ENCODE measurements at places on chromosomes 12 and 14.

DNA sequence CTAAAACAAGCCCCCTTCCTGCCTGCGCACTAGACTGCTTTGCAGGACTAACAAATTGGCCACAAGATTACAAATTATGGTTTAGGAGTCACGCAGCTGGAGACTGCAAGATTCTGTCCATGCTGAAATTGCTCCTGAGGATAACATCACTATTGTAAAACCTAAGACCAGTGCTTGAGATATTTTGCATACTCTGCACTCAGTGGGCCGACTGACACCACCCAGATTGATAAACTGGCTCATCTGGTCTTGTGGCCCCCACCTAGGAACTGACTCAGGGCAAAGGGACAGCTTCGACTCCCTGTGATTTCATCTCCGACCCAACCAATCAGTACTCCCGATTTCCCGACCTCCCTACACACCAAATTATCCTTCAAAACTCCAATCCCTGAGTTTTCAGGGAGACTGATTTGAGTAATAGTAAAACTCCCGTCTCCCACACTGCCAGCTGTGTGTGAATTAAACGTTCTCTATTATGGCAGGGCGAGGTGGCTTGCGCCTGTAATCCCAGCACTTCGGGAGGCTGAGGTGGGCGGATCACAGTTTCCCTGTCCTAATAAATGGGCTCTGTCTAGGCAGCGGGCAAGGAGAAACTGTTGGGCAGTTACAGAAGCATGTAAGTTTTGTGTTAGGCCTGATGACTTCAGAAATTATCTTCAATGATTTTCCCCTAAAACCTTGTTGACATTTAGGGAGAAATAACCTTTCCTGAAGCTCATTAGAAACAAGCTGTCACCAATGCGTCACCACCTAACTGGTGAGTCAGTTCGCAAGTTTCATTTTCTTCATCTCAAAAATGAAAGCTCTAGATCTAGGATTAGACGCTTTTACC lies 5.3 kb upstream of the UBC start:
- DNase-seq, result no peak

GRCh38 chr12:102406033-102406584 lies 74.3 kb downstream of the IGF1 start:
- DNase-seq, result no peak

DNA sequence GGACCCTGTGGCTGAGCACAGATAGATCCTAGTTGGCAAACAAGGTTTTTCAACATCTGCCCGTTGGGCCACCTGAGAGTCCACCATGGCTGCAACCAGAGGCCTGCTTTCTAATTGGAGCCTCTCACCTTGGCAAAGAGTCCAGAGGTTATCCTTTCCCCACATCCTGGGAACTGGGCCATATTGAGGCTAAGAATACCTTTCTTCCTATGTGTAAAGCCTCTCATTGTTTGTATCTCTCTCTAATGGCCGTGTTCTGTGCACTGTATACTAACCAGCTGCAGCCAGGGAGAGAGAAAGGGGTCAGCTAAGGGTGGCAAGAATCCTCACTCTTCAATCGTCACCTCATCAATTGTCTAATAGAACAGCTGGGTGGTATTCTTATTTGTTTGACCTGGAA lies 79.1 kb upstream of the ST8SIA1 start:
- DNase-seq, result no peak

DNA sequence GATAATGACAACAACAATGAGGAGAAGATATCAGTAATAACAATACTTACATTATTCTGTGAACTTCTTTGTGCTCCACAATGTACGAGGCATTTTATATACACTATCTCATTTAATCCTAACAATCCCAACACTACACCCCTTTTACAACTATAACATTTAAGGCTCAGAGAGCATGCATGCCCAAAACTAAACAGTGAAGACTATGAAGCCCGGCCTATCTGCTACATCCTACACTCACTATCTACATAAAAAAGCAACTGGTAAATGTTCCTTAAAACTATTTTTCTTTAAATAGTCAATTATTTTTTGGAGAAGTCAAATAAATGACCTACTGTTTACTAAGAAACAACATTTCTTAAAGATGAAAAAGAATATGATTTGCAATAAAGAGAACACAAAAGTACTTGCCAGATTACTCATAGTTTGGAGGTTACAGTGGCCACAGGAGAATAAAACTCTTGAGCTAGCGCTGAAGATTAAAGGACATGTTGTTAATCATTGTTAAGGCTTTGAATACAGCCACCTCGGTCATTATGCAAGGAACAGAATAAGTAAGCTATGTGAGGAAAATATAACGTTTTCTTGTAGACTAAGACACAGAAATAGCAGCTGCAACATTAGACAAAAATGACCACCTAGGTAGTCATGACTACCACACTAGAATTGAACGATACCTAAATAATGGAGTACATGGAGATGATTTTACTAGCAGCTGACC lies 56.7 kb downstream of the EPS8 start:
- DNase-seq, result no peak

- DNase-seq, result no peak
These were observed 3.4 kb downstream of the PTHLH start for GRCh38 chr12:27968972-27969623.

- DNase-seq, result no peak
These were observed 819.2 kb downstream of the FSCB start for GRCh38 chr14:43687921-43688320.

DNA sequence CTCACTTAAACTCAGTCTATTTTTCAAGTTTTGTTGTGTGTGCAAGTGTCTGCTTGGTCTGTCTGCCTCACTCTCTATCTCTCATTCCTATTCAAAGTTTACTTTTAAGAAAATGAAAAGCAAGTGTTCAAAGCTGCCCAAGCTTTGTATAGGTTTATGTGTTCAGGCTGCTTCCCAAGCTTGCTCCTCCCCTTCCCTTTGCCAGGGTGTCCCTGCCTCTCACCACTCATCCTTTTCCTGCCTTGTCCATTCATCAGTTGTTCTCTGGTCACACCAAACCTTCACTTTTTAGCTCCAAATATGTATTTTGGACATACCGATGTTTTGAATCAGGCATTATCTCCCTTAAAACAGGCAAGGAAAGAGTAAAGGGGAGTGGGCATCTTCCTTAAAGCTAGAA lies 41.3 kb downstream of the STK38L start:
- no peak for DNase-seq

DNA sequence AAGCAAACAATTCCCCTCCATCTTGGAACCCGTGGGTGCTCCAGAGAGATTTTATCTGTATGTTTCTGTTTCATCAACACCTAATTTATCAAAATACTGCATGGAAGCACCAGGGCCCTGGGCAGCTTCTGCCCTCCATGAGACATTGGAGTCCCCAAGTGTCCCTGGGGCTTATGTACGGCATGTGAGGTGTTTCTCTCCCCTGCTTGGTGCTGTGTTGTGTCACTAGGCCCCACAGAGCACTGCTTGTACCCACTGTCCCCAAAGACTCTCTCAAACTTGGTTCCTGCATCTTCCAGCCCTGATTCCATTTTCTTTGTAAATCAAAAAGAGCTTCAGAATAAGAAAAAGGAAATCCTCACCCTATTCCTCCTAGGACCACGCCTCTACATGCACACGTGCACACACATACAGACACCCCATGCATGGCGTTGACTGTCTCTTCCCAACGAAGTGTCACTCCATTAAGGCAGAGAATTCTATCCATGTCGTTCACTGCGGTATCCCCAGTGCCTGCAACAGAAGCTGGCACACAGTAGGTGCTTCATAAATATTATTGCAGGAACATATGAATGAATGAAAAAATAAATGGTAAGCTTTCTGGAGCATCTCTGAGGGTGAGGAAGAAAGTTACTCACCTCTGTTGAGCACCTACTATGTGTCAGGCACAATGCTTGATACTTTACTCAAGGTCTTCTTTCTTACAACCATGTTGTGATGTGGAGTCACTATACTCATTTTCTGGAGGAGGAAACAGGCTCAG lies 191.6 kb downstream of the DICER1 start:
- DNase-seq, result no peak

DNA sequence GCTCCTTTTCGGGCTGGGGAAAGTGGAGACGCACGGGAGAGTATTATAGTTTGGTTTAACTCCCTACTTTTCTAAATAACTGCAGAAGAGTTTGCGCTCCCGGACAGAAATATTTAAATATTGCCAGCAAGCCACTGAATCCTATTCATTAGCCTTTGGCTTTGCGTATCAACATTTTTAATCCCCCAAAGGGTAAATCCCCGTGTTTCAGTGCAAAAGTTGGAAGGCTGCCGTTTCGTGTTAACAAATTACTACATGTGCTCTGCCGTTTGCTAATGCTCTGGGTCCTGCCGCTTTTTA lies 372 bp upstream of the DPF3 start:
- DNase-seq, result no peak

DNA sequence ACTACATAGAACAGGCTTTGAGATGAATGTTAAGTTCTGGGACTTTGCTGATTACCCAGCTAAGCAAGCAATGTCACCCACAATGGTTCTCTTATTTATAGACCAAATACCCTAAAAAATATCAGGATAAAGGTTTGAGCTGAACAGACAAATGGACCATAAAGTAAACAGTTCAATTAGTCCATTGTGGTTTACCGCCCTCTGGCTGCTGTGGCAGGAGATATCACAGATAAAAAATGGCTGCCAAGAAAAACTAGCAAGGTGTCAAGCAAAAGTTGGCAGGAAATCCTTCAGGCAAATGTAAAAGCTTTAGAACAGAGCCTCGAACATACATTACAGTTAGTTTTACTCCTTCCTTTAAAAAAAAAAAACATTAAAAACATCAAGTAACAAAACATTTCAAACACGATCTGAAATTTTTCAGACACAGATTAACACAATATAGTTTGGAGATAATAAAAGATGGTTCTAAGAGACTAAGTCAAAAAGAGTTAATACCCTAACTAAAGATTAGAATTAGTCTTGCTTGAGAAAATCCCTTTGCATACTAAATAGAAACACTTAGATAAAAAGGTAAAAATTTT lies 41.3 kb downstream of the MED13L start:
- DNase-seq, result no peak

DNA sequence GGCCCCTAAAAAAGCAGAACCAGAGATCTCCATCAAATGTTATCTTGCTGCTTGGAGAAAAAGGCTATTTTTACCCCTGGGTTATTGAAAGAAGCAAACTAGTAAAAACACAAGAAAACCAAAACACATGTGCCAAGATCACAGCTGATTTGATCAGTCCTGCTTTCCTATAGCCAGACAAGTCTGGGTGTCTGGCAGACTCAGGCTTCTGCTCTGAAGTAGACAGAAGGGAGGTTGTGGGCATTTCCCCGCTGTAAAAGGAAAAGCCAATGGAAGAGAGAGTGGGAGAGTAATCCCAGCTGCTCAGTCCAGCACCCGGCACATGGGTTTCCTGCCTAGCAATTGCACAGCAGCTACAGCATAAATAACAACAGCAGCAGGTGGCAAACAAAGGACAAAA lies 177.9 kb downstream of the PHLDA1 start:
- no peak for DNase-seq

- no peak for DNase-seq
These were observed 80.0 kb upstream of the EGLN3 start for GRCh38 chr14:34030864-34031263.

GRCh38 chr12:34391771-34392581 lies 369.7 kb downstream of the ALG10 start:
- DNase-seq, result no peak

DNA sequence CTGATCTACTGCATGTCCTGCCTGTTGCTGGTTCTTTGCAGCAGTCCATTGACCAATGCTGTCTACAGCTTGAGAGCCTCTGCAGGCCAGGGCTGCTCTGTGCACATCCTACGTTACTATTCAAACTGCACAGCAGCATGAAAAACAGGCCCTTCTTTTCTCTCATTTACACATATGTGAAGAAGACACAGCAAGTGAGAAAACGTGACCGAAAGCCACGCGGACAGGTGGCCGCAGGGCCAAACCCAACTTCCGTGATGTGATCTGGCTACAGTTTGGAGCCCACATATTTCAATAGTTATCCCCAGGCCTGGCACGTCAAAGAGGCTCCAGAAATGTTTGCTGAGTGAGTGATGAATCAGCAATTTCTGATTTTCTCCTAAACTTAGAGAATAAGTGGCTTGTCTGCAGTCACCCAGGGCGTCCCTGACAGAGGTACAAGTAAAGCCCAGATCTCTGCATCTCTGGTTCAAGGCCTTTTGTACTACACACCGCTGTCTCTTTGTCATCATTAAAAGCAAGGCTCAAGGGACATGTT lies 17.9 kb upstream of the TCL1B start:
- DNase-seq, result no peak

DNA sequence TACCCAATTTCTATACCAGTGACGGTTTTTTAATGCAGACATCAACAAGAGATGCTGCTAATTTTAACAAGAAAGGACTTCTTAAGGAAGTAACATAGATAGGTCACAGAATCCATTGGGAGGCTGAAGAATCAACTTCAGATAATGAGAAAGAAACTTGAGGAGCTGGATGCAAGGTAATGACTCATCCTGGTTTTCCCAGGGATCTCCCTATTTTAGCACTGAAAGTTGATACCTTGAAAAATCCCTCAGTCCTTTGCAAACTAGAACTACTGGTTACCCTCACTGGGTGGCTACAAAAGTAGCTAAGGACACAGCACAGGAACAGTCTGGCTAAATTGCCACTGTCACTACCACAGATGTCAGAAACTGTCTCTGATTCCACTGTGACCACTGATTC lies 561.9 kb downstream of the FLRT2 start:
- no peak for DNase-seq

- DNase-seq, result no peak
These were observed 72.9 kb upstream of the FOXN3 start for GRCh38 chr14:89489761-89490437.

DNA sequence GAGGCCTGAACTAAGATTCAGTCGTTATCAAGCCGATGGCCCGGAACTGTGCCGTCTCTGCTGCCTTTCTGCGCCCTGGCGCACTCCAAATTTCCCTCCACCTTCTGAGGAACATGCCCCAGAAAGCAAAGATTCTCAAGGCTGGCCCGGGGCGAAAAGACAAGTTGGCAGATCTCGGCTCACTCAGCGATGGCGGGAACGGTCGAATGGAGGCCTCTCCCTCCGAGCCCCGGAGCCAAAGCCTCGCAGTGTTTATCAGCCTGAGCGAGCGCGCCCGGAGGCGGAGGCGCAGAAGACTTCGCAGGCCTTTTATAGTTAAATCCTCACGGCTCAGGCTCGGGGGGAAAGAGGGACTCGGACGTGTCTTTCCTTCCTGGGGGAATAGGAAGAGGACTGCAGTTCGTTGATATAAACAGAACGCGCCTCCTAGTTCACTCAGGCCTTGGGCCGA lies 5.6 kb downstream of the TBX5 start:
- DNase-seq, result no peak

- no peak for DNase-seq
These were observed 18.1 kb upstream of the SPPL3 start for GRCh38 chr12:120922279-120922678.
